Spleen (tissue), 13 donors: ENCODE measurements at places on chromosomes 12 and 14. TPM values are rescaled to one million over a fixed set of nuclear protein-coding genes. Genes with fewer than 3 reads are reported as not detected.
A peak's percentile ranks its signal among the peaks of the same experiment; 100 is the strongest.

GRCh38 chr14:30885840-30886740 lies 11.7 kb downstream of the COCH start:
- H3K4me1 ChIP-seq: no peaks in the 10 kb centered on the region
- no peak overlapping the region for H3K27ac ChIP-seq
- no peak overlapping the region for H3K4me3 ChIP-seq
- H3K27me3 ChIP-seq: no peaks in the 10 kb centered on the region

DNA sequence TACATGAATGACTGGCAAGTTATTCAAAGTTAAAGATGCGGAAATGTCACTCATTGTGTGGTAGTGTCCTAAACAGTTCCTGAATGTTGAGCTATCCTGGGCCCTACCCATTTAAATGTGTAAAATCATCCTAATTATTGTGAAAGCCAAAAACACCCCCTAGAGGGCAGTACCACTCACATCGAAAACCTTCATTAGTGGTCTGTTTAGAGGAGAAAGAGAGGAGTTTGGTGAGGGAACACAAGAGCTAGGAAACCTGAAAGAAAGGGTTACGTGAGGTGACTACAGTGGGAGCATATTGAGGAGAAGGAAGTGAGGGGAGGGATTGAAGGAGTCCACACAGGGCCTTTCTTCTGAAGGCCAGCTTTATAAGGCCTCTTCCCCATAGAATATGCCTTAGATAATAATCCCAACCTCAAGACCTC lies 2.5 kb upstream of the TEP1 start:
- peaks cover 64% of the 10 kb centered on the region for H3K4me1 ChIP-seq
- no peak overlapping the region for H3K4me3 ChIP-seq
- peak overlapping the region; percentile 67 for H3K27ac ChIP-seq
- H3K36me3 ChIP-seq: no peaks in the 10 kb centered on the region
- no peak for DNase-seq
- no peaks in the 10 kb centered on the region for H3K27me3 ChIP-seq

DNA sequence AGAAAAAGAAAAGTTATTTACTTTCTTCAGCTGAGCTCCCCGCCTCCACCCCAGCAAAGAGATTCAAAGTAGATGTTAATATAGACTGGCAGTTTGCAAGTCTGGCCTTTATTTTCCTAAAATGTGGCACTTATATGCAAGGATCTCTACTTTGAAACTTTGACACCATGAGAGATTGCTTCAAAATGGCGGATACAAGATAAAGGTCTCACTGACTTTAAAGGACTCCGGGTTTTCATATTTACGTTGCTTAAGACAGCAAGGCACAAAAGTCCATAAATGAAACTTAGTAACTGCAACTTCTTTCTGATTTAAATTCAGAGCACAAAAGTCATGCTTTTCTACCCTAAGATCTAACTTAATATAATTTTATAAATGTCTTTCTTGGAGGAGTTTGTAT lies 3.5 kb downstream of the OTX2 start:
- peaks cover 99% of the 10 kb centered on the region for H3K27me3 ChIP-seq
- no peak for DNase-seq
- H3K36me3 ChIP-seq: no peaks in the 10 kb centered on the region
- no peak overlapping the region for H3K4me3 ChIP-seq

DNA sequence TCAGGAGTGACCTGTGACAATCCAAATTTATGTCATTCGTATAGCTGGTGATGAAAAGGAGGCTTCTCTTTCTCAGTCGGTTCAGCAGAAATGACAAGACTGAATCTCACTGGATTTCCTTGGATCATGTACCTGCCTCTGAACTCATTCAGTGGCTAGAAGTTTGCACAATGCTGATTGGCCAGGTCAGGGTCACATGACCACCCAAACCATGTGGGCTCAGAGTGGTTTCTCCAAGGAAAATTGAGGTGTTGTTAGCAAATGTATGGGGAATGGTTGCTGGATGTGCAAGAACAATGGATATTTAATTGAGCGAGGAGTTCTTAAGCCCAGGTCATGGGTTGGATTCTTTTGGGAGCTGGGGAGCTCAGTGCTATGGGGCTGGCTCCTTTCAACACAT lies 227.5 kb downstream of the AACS start:
- H3K4me1 ChIP-seq: no peaks in the 10 kb centered on the region
- H3K4me3 ChIP-seq: no peak overlapping the region
- H3K36me3 ChIP-seq: no peaks in the 10 kb centered on the region
- DNase-seq: no peak
- no peaks in the 10 kb centered on the region for H3K27me3 ChIP-seq

DNA sequence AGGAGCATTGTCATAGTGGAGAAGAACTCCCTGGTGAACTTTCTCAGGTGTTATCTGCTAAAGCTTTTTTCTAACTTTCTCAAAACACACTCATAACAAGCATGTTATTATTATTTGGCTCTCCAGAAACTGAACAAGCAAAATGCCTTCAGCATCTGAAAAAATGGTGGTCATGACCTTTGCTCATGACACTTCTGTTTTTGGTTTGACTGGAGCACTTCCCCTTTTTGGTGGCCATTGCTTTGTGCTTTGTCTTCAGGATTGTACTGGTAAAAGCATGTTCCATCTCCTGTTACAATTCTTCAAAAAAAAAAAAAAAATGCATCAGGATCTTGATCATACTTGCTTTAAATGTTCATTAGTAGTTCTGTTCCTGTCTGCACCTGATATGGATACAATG lies 1241.6 kb upstream of the USP15 start:
- no peak for DNase-seq
- H3K4me3 ChIP-seq: no peak overlapping the region
- H3K4me1 ChIP-seq: no peaks in the 10 kb centered on the region
- no peaks in the 10 kb centered on the region for H3K36me3 ChIP-seq

- H3K27me3 ChIP-seq: no peaks in the 10 kb centered on the region
- no peak overlapping the region for H3K4me3 ChIP-seq
- peaks cover 77% of the 10 kb centered on the region for H3K4me1 ChIP-seq
- peaks cover 28% of the 10 kb centered on the region for H3K36me3 ChIP-seq
These were observed 11.9 kb downstream of the RHOF start for GRCh38 chr12:121781484-121781997.

- no peak overlapping the region for H3K27ac ChIP-seq
- DNase-seq: no peak
- H3K27me3 ChIP-seq: no peaks in the 10 kb centered on the region
- no peaks in the 10 kb centered on the region for H3K36me3 ChIP-seq
- H3K4me3 ChIP-seq: no peak overlapping the region
These were observed 86.0 kb downstream of the SLCO1A2 start for GRCh38 chr12:21248679-21249078.

DNA sequence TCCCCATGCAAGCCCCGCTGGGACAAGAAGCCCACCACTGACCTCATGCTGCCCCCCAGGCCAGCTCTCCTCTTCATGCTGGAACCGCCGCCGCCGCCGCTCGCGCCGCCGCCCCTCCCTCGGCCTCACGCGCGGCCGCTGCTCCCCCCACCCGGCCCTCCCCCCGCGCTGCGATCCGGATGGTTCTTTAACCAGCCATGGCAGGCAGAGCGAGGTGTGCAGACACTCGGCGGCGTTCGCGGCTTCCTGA lies at the start of gene DCAF5:
TSS of gene DCAF5 (minus strand) at position 218 of the 250 bp plus-strand sequence. CDS start at position 77, 141 bp downstream.
- peak; percentile 99 for DNase-seq
- H3K4me1 ChIP-seq: peaks cover 35% of the 10 kb centered on the region
- no peaks in the 10 kb centered on the region for H3K27me3 ChIP-seq
- H3K36me3 ChIP-seq: peaks cover 16% of the 10 kb centered on the region
- H3K4me3 ChIP-seq: peak within 1 kb of the TSS; percentile 92

- H3K36me3 ChIP-seq: no peaks in the 10 kb centered on the region
- H3K4me3 ChIP-seq: no peak overlapping the region
- H3K4me1 ChIP-seq: no peaks in the 10 kb centered on the region
- H3K27me3 ChIP-seq: peaks cover 30% of the 10 kb centered on the region
- DNase-seq: no peak
These were observed 46.2 kb downstream of the RPH3A start for GRCh38 chr12:112837629-112838197.

GRCh38 chr14:41476526-41476925 lies 130.2 kb upstream of the LRFN5 start:
- H3K4me3 ChIP-seq: no peak overlapping the region
- no peaks in the 10 kb centered on the region for H3K36me3 ChIP-seq
- H3K27me3 ChIP-seq: no peaks in the 10 kb centered on the region
- no peak overlapping the region for H3K27ac ChIP-seq

GRCh38 chr12:6376079-6376869 lies 911 bp upstream of the SCNN1A start:
- peaks cover 30% of the 10 kb centered on the region for H3K4me1 ChIP-seq
- DNase-seq: peak; percentile 78
- no peaks in the 10 kb centered on the region for H3K36me3 ChIP-seq
- peak overlapping the region; percentile 67 for H3K27ac ChIP-seq
- H3K27me3 ChIP-seq: no peaks in the 10 kb centered on the region

DNA sequence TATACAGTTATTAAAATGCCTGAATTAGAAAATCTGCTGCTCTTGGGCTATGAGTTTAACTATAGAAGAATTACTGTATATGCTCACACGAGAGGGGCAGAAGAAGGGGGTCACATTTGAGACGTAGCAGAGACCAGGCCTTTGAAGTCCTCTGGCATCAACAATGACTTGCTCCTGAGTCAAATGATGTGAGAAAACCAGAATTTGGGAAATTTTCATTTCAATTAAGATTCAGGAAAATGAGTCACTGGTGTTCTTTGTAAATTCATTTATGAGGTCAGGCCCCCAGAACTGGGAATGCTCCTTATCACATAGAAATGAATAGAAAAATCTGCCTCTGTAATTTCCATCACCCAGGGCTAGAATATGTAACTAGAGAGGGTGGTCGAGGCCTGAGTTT lies 92.9 kb downstream of the APAF1 start:
- no peak overlapping the region for H3K4me3 ChIP-seq
- DNase-seq: no peak
- H3K27me3 ChIP-seq: no peaks in the 10 kb centered on the region
- H3K36me3 ChIP-seq: peaks cover 6% of the 10 kb centered on the region
- no peak overlapping the region for H3K27ac ChIP-seq

DNA sequence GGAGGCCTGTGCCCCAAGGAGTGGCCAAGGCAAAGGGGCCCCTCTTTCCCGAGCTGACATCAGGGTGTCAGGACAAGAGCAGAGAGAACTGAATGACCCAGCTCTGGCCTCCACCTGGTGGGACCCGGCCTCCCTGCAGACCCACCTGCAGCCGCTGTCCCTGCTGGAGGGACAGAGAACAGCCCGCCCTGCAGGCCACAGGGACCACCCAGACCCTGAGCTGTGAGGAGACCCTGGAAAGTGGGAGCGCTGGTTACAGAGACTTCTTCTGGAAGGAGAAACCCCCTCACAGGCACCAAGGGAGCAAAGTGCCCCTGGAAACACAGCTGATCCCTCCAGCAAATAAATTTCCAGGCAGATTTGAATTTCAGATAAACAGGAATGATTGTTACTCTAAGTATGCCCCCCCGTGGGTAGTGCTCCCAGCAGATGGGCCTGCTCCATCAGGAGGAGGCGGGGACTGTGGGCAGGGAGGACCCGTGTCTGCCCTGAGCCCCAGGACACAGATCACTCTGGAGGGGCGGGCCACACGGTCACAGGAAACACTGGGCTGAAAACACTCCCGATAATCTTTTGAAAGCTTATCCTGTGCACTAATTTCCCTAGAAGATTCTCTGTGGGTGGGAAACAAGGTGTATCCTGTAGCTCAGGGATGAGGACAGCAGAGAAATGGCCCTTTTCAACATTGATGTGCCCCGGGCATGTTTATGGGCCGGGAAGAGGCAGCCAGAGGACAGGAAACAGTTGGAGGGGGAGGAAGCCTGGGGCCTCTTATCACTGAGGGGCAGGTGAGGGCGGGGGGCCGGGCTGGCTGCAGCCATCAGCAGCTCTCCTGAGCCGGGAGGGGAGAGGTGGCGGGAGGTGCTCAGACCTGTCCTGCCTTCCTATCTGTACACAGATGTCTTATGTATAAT lies 276.0 kb downstream of the ADGRD1 start:
- H3K27ac ChIP-seq: peak overlapping the region; percentile 58
- H3K27me3 ChIP-seq: no peaks in the 10 kb centered on the region
- peak; percentile 86 for DNase-seq
- H3K4me1 ChIP-seq: peaks cover 17% of the 10 kb centered on the region
- no peak overlapping the region for H3K4me3 ChIP-seq

- H3K4me3 ChIP-seq: no peak overlapping the region
- no peak for DNase-seq
- H3K4me1 ChIP-seq: peaks cover 42% of the 10 kb centered on the region
- peak overlapping the region; percentile 7 for H3K27ac ChIP-seq
- no peaks in the 10 kb centered on the region for H3K27me3 ChIP-seq
- no peaks in the 10 kb centered on the region for H3K36me3 ChIP-seq
These were observed 10.4 kb downstream of the CORO1C start for GRCh38 chr12:108720757-108721514.

GRCh38 chr12:130357729-130358330 lies 20.1 kb downstream of the PIWIL1 start:
- no peaks in the 10 kb centered on the region for H3K27me3 ChIP-seq
- H3K36me3 ChIP-seq: no peaks in the 10 kb centered on the region
- no peak overlapping the region for H3K4me3 ChIP-seq
- no peaks in the 10 kb centered on the region for H3K4me1 ChIP-seq
- DNase-seq: no peak

GRCh38 chr12:89250636-89251035 lies 101.7 kb downstream of the DUSP6 start:
- no peaks in the 10 kb centered on the region for H3K36me3 ChIP-seq
- no peak overlapping the region for H3K27ac ChIP-seq
- peaks cover 5% of the 10 kb centered on the region for H3K4me1 ChIP-seq
- H3K27me3 ChIP-seq: no peaks in the 10 kb centered on the region
- no peak for DNase-seq
- no peak overlapping the region for H3K4me3 ChIP-seq

DNA sequence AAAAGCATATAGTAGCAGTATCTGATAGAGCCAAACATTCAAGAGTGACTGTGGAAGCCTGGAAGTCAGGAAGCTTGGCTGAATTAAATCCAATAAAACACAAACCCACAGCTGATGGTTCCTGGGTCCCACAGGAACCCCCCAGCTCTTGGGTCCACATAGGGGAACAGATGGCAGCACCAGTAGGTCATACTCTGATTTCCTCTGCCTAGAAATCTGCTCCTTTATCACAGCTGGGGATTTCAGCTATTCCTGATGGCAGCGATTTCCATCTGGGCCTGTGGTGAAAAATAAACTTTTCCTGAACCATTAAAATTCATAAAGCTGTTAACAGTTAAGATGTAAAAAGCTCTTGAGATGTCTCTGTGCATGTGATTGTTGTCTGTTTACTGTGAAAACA lies 202.0 kb upstream of the FRMD6 start:
- no peaks in the 10 kb centered on the region for H3K36me3 ChIP-seq
- no peak overlapping the region for H3K27ac ChIP-seq
- H3K27me3 ChIP-seq: no peaks in the 10 kb centered on the region
- no peak for DNase-seq
- no peaks in the 10 kb centered on the region for H3K4me1 ChIP-seq
- no peak overlapping the region for H3K4me3 ChIP-seq

TAS2R42 gene
- not detected for total RNA-seq

SLC35F4 gene
- not detected for total RNA-seq

SPATS2 gene
- total RNA-seq: 20.7 TPM

GALNT8 gene
- 3.7 TPM for total RNA-seq

HHIPL1 gene
- total RNA-seq: 2.6 TPM

TESPA1 gene
- total RNA-seq: 16.7 TPM

PZP gene
- total RNA-seq: 0.83 TPM

CLIP1 gene
- 57.8 TPM for total RNA-seq

ANGEL1 gene
- total RNA-seq: 35.5 TPM

GPX2 gene
- not detected for total RNA-seq

POLE2 gene
- total RNA-seq: 3.0 TPM

GCH1 gene
- 21.2 TPM for total RNA-seq
